Stimulated activated CD8-positive, alpha-beta memory T cell treated with anti-CD3 and anti-CD28 coated beads, Interleukin-2, amount 100 ng/mL, for 1 hour (primary cell): ENCODE measurements at places on chromosomes 11 and 22.

- no peak for DNase-seq
Observed at GRCh38 chr22:28027453-28028448, 108.7 kb upstream of the PITPNB start.

GRCh38 chr11:27773884-27774283 lies 73.6 kb upstream of the BDNF start:
- DNase-seq, result no peak

- DNase-seq, result no peak
Observed at GRCh38 chr22:42820045-42820763, 36.9 kb downstream of the ARFGAP3 start.

DNA sequence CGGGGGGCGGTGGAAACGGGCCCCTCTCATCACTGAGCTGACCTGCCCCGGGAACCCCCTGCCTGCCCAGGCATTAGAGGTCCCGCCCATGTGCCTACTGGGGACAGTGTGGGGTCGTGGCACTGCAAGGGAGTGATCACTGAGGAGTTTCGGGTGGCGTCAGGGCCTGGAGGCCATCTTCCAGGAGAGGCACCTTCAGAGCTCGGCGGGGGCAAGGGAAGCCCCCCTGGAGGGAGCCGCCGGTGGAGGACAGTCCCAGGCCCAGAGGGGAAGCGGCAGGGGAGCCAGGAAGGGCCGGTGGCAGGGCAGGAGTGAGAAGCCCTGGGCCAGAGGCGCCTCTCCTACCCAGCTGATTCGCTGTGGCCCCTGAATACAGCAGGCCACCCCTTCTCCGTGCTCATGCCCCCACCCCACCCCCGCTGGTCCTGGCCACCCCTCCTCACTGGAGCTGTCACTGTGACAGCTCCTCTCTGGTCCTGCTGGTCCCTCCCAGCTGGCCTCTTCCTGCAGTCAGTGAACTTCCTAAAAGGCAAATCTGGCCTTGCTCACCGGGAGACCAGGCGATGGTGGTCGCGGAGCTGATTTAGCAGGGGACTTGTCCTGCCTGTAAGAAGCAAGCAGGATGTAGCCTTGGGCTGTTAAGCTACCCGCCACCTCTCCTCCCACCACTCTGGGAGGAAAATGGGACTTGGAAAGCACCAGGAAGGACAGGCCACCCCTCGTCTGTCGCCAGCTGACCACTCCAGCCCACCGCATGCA lies 2.0 kb upstream of the MAPK11 start:
- no peak for DNase-seq

DNA sequence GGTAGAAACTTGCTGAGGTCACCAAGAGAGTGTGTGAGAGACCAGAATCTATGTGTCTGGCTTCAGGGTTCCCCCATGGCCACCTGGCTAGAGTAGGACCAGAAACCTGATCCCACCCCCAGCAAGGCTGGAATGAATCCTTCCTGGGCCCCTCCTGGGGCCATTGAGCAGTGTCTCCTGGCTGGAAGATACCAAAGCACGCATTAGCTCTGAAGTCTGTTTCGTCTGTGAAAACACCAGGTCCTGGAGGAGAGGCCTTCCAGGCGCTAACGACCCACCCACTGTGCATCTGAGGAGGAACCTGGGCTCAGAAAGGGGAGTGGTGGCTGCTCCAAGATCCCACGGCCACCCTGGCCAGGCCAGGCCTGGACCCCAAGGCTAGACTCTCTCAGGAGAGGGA lies 15.5 kb upstream of the TSKU start:
- DNase-seq, result no peak

DNA sequence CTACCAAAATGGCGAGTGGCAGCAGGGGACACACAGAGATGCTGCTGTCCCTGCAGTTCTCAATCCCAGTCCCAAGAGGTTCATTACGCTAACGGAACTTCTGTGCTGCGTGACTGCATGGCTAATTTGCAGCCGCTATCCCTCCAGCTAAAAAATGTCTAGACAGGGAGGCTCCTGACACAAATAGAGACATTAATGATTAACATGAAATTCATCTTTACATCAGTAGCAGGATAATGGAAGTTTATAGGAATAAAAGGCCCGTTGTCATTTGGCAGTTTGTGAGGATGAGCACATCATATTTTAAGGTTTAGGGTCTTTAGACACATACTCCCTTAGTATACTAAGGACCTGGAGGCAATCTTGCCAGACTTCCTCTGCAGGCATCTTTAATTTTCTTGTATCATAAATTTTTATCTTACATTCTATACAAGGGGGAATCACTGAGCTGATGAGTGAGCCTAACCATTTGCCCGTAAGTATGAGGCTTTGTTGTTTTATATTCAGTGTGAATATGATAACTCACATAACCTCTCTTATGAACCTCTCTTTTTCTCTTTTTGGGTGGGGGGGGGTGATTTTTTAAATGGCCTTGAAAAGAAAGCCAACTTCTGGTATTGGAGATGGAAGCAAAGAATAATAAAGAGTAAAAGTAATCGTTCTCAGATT lies 99.8 kb upstream of the OR9G4 start:
- no peak for DNase-seq

- DNase-seq, result no peak
Observed at GRCh38 chr11:58152781-58153180, 27.5 kb upstream of the OR9I1 start.

GRCh38 chr11:122414406-122415018 lies 241.0 kb upstream of the UBASH3B start:
- DNase-seq, result no peak

DNA sequence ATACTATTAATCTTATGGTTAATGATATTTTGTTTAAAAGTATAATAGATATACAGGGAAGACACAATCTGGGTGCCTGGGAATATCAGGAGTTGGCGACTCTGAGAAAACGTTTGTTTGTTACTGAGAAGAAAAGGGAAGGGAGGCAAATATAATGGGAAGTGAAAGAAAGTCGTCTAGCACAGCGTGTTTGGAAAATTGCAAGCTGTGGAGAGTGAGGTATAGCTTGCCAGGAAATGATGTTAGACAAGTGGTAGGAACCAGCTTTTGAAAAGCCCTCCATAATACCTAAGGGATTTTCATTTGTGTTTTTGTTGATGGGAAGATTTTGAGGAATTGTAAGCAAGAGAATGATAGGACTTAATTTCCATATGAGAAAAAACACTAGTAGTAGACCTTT lies 322.2 kb downstream of the LUZP2 start:
- DNase-seq, result no peak

- DNase-seq, result no peak
Observed at GRCh38 chr11:34860034-34860433, 56.1 kb downstream of the APIP start.

DNA sequence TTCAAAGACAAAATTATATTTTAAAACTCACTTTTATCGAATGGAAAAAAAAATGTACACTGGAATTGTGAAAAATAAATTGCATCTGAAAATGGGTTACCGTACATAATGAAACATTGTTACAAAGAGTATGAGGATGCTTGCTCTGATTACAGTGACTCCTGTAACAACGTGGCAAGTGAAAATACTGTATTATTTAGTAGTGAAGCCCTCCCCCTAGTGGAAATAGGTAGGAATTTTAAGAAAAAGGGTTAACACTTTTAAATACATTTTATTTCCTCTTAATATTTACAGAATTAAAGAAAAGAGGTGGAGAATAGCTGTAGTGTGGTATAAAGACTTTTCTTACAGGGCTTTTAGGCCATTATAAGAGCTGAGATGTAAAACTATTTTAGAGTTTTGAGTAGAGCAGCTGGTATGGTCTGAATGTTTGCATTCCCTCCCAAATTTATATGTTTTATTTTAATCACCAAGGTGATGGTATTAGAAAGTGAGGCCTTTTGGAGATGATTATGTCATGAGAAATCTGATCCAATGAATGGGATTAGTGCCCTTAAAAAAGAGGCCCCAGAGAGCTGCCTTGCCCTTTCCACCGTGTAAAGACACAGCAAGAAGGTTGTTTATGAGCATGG lies 25.2 kb downstream of the FAM76B start:
- no peak for DNase-seq

GRCh38 chr11:72773291-72773690 lies 20.6 kb downstream of the STARD10 start:
- no peak for DNase-seq

DNA sequence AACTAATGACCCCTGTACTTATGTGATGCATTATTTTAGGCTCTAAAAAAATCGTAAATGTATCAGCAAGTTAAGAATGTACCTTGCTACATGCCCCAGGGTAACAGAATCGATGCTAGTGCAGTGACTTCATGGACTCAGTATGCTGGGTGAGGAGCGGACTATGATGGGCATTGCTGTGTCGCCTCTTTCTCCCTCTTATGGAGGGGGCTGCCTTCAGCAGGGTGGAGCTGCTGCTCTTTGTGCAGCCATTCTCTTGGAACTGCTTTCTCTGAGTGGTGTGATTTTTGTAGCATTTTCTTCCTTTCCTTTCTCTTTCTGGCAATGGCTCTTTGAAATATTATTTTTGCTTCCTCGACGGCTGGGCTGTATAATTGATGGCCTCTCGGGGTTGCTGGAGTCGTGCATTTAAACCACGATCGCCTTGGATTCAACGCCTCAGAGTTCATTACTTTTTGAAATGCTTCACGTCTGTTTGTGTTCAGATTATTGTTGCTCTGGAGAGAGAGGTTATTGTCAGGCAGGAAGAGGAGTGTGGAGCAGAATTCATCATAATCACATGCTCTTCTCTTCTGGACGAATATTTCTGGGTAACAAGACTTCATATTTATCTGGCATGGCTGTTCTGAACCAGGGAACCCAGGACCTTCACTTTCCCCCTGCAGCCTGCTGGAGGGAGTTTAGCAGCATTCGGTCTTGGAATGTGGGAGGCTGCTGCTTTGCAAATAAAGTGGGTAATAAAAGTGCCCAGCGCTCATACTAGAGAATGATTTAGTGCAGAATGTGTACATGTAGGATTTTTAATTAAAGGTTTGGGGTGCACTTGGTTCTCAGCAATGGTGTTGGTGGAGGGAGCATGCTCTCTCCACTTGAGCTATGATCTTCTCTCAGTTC lies 804.2 kb downstream of the NTM start:
- DNase-seq, result no peak

DNA sequence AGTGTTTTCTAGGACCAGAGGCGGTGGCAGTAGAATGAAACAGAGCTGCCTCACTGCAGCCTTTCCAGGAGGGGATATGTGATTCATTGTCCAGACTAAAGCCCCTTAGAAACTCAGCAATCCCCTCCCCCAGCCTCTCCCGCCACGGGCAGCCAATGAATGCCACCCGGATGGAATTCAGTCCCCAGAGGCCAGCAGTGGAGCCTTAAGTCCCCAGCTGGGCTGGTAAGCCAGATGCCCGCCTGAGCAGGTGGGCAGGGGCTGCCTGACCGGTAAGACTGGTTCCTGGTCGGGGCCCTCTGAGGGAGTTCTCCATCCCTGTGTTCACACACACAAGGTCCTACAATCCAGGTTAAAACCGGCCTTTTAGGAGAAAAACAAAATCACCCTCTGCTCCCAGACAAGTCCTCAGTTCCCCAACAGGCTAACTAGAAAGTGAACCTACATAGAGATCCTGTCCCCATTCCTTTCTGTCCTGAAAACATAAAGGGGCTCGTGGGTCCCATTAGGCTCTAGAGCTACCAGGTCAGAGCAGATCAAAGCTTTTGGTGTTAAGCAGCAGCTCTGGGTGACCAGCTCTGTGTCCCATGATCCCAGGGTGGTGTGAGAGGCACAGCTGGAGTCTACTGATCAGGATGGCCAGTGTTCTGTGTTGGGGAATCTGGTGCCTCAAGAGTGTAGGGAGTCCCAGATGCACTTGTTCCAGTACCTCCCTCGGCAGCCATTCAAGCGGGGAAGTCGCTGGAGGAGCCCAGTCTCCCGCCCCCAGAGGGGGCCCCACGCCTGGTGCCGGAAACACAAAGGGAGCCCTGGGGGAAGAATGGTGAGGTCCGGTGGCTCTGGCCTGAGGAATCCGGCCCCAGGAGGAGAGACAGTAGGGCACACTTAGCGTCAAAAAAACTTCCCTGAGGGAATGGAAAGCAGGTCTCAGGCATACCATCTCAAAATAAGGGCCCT lies 2.6 kb downstream of the PATZ1 start:
- DNase-seq, result no peak

DNA sequence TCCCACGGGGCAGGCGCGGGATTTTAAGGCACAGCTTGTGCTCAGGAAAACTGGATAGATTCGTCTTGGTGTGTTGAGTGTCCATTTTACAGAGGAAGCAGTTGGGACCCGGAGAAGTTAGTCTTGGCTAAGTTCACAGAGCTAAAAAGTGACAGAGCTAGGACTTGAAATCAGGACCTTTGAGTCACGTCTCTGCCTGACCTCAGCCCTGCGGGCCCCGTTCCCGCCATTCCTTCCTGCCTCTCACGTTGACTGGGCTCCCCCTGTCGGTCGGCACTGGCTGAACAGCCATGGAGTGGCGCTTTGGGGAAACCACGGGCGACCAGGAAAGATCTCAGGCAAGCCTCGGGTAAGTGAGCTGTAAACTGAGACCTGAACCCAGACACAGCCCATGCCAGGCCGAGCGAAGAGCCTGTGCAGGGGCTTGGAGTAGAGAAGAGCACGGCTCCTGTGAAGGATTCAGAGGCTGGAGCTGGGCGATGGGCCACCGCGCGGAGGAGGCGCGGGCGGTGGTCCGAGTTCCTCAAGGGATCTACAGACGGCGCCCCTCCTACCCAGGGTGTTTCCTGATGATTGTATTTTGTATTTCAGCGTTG lies 54.1 kb downstream of the WNT11 start:
- DNase-seq, result peak; percentile 58

- no peak for DNase-seq
Observed at GRCh38 chr22:33579448-33580093, 340.7 kb downstream of the LARGE1 start.

GRCh38 chr11:93700830-93701229 lies 39.3 kb downstream of the CEP295 start:
- no peak for DNase-seq

DNA sequence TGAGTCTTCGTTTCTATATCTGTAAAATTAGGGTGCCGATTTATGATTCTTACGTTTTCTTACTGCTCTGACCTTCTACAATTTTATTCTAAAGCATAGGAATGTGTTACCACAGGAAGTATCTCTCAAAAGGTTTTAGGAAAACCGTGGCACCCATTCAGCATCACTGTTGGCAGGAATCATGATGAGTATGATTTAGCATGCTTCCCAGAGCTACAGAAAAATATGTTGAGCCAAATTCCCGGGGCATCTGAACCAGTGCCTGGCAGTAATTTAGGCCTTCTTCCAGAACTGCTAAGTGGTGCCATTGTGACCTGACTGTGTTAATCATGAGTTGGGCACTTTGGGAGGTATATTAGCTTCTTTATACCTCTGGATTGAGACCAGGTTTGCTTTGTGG lies 605.0 kb upstream of the RAG2 start:
- no peak for DNase-seq

- no peak for DNase-seq
Observed at GRCh38 chr11:6418557-6419008, 311 bp downstream of the APBB1 start.

DNA sequence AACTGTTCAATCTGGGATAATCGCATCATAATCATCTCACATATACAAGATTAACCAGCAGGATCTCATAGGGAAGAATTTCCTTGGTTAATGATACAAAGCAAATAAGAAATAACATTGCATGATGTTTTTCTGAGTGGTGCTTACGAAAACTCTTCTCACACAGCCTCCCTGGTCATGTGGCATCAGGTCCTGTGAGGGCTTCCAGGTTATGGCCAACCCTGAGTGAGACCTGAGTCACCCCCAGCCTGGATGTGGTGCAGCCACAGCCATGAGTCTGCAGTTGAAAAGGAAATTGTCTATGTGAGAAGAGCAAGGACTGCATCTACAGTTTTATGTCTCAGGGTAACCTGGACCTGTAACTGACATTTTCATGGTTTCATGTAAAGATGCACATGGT lies 90.5 kb upstream of the XKR3 start:
- DNase-seq, result no peak
